NCI-H2171 (cell line): ENCODE measurements at places on chromosomes 7 and 10.

GRCh38 chr7:50308532-50309385 lies 4.2 kb downstream of the IKZF1 start:
- DNase-seq: no peak

- DNase-seq: no peak
Measured at GRCh38 chr7:132030086-132030568, 473.7 kb upstream of the PODXL start.

- no peak for DNase-seq
Measured at GRCh38 chr7:129898502-129899160, 54.1 kb downstream of the UBE2H start.

DNA sequence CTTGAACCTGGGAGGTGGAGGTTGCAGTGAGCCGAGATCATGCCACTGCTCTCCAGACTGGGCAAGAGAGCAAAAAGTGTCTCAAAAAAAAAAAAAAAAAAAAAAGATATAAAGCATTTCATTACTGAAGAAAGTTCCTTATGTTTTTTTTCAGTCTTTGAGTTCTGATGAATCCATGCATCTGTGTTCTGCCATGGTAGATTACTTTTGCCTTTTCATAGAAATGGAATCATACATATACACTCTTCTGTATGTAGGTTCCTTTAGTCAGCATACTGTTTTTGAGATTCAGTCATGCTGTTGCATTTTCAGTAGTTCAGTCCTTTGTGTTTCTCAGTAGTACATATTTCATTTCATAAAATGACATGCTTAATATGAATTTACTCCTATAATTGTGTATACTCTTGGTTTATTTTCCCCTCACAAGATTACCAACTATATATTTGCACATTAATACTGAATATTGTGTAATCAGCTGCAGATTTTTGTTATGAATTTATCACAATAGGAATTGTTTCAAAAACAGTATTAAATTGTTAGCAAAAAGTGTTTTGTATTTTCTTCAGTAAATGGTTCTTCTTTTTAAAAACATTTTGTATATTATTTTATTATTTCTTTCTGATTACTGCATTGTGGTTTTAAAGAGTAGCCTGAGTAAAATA lies 2.8 kb upstream of the ZNF777 start:
- no peak for DNase-seq

GRCh38 chr7:51459809-51460208 lies 143.2 kb upstream of the COBL start:
- DNase-seq: no peak

- DNase-seq: no peak
Measured at GRCh38 chr7:133570321-133570720, 317.4 kb downstream of the EXOC4 start.

DNA sequence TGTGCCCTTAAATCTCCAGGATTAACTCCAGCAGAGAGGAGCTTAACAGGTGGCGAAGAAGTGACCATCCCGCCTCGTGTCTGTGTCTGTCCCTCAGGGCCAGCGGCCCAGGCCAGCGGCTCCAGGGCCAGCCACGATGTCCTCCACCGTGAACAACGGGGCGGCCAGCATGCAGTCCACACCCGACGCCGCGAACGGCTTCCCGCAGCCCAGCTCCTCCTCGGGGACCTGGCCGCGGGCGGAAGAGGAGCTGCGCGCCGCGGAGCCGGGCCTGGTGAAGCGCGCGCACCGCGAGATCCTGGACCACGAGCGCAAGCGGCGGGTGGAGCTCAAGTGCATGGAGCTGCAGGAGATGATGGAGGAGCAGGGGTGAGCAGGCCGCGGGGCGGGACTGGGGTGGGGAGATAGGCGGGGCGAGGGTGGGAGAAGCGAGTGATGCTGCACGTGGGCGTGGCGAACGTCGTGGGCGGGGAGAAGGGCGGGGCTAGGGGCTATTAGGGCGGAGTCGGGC lies 33.3 kb downstream of the SRRM3 start:
- DNase-seq: no peak

GRCh38 chr10:78820007-78820362 lies 248.8 kb upstream of the ZMIZ1 start:
- DNase-seq: peak; percentile 28

DNA sequence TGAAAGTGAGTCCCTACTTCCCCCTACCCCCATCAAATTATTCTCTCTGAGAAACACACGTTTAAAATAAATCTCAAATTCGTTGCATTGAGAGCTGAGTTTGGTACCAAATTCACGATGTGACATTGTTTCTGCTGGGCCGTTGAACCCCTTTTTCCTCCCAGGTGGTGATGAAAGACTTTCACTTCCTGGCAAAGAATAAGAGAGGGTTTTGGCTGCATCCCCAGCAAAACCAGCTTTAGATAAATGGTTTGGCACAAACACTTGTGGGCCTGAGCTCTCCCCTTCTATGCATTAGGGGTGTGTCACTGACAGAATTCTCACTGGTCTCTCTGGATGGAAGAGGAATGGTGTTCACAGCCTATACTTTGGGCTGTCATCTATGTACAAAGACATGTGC lies 8.8 kb upstream of the DNTT start:
- no peak for DNase-seq

GRCh38 chr7:81186691-81187090 lies 267.8 kb upstream of the SEMA3C start:
- DNase-seq: no peak

DNA sequence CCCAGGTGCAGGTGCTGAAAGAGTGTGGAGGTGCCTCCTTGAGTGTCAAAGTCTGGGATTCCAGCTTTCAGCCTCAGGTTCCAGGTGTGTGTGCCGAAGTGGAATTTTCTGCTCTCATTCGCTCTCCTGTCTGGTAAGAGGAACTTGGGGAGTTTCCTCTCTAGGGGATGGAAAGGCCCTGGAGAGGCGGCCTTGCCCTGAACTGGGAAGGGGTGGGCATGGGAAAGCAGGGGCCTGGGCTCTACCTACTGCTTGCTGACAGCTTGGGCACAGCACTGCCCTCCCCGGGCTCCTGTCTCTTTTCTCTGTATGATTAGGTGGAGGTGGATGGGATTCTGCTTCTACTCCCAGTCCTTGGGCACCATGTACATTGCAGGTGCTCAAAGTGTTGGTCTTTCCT lies 192.8 kb downstream of the ZNF716 start:
- DNase-seq: no peak

GRCh38 chr7:149422914-149423301 lies 38.0 kb downstream of the ZNF777 start:
- DNase-seq: no peak

DNA sequence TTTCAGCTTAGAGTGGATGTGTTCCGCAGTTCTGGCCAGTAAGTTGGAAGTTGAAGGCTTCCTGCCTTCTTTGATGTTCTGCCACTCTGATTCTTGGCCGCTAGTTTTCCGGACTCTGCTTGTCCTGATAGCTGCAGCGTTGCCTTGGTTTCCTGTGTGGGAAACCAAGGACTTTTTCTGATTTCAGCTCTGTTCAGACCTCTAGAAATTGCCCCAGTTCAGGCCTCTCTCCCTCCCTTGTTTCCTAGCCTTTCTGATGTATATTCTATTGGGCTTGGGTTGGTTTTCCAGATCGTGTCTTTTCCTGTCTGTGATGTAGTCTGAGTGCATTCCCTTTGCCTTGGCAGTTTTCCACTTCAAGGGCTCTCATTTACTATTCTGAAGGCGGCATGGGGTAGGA lies 318.7 kb downstream of the BBS9 start:
- no peak for DNase-seq

DNA sequence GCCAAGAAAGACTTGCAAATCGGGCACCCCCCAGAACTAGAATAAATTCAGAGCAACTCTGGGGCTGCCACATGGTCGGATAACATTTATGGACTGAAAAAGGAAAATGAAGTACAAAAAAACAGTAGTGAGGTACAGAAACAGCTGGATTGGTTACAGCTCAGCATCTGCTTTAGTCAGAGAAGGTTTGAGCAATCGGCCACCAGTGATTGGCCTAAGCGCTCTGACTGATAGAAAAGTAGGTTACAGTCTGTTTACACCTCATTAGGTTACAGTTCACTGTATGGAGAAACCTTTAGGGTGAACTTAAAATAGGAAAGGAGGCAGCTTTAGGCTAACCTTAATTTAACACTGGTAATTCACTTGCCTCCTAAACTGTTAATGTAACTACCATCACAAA lies 102.0 kb upstream of the DKK1 start:
- DNase-seq: no peak

GRCh38 chr7:39650676-39651075 lies 27.3 kb downstream of the RALA start:
- no peak for DNase-seq

DNA sequence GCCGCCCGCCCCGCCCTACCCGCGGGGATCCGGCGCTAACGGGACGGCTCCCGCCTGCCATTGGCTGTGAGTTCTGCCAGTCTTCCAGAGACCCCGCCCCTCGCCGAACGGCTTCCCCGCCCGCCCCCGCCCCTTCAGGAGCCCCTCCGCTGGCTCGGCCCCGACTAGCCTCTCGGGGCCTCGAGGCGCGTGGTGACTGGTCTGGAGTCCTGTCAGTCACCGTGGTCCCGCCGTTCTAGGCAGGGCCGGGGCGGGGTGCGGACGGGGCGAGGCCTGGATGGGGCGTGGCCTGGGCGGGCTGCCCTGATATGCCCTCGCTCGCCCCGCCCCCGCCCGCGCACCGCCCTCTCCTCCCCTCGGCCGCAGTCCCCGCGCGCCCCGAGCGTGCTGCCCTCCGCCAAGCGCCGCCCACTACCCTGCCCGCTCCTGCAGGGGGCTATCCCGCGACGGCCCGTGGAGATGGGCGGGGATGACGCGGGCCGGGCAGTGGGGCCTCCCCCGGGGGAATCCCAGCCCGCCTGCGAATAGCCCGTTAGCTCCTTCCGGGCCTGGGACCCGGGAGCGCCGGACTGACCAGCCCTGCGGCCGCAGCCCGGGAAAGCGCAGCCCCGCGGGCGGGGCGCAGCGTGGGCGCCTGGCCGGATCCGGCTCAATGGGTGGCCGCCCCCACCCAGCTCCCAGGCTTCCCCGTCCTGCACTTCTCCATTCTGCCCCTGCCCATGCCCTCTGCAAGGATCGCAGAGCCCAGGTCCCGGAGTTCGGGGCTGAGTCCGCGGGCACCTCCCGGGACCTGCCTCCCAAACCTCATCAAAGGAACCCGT lies 444 bp upstream of the HIP1 start:
- DNase-seq: peak; percentile 100

- DNase-seq: no peak
Measured at GRCh38 chr10:37222046-37222445, 96.6 kb downstream of the ANKRD30A start.

DNA sequence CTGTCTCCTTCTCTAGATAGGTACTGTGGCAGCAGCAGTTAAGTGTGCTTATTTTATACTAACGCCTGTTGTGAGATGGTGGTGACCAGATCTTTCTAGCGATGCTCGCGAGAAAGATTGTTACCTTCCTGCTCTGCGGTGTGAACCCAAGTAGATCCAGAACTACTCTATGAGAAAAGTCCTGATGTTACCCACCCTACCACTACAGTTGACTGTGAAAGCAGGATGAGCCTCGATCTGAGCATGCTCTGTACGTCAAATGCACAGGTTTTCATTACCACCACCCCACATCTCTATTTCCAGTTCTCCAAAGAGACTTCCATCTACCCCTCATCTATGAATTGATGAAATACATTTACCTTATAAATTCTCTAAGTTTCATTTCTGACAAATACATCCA lies 64.6 kb upstream of the KCTD7 start:
- DNase-seq: no peak

- DNase-seq: no peak
Measured at GRCh38 chr10:14648946-14649345, 125.8 kb downstream of the FAM107B start.

GRCh38 chr10:74799721-74800221 lies 26.6 kb upstream of the KAT6B start:
- DNase-seq: no peak

GRCh38 chr10:85667638-85668233 lies 698.9 kb downstream of the GRID1 start:
- DNase-seq: no peak

- DNase-seq: no peak
Measured at GRCh38 chr10:59222788-59223187, 46.3 kb downstream of the PHYHIPL start.

DNA sequence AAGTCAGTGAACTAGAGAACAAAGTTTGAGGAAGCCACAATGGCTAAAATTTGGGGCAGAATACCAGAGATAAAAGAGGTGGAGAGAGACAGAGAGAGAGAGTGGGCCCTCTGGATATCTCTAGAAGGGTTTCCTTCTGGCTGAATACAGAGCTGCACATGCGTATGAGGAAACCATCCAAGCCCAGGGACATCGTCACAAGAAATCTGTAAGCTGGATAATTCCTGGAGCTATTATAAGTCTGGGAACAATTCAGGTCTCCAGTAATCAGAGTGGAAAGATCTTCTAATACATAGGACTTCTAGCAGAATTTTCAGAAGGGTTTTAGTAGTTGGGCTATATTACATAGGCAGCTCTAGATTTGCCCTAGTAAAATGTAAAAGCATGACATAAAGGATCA lies 415.7 kb upstream of the MTPN start:
- no peak for DNase-seq

GRCh38 chr10:110076559-110077318 lies 69.0 kb downstream of the ADD3 start:
- DNase-seq: no peak

DNA sequence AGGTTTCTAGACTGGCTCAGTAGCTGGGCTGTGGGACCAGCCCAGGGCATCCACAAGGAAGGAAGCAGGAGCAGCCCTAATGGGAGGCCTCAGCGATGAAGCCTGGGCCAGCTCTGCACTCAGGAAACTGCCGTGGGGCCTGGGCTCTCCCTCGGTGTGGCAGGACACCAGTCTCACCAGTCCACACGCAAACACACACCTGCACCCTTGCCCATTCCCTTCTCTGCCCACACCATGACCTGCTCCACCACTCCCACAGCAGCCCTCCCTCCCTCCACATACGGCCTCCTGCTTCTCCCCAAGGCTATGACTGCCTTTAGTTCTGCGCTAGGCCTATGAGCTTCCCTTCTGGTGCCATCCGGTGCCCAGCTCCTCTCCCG lies 7.1 kb downstream of the FGF8 start:
- DNase-seq: no peak

- DNase-seq: no peak
Measured at GRCh38 chr7:22793593-22794462, 28.8 kb downstream of the TOMM7 start.

- no peak for DNase-seq
Measured at GRCh38 chr10:132168571-132169030, 18.1 kb upstream of the DPYSL4 start.

DNA sequence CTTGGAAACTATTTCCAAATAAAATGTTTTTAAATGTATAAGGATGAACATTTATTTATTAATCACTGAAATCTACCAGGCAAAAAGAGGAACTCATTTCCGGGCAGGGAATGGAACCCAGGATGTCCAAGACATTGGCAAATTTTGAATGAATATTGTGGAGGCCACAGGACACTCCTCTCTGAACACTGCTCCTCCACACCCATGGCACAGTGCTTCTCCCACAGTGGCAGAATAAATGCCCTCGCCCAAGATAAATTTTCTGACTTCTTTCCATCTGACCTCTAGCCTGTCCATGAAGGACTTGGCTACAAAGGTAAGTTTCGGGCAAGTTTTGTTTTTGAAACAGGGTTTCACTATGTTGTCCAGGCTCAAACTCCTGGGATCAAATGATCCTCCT lies 39.0 kb downstream of the HIPK2 start:
- no peak for DNase-seq

- DNase-seq: no peak
Measured at GRCh38 chr7:37041461-37041860, 317.2 kb upstream of the AOAH start.

- no peak for DNase-seq
Measured at GRCh38 chr10:71832967-71833366, 18.1 kb downstream of the PSAP start.
